ENCODE measurements at places on chromosomes 13 and 19.

DNA sequence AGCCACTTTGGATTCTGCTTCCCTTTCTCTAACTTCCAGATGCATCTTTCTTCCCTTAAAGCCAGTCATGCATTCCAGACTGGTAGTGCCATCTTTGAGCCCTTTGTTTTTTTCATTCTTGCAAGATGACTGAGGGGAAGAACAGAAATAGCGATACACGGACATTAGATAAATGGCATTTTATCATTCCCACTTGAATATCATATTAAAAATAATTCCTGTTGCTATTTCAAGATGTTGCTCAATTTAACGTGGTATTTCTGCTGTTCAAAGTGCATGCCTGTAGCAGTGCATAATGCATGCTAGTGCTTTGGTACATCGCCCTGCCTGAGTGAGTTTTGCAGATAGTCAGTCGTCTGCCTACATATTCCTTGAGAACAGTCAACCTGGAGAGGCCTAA, 140.6 kb upstream of the FRY start:
- DNase-seq: no peak

- peak; percentile 10 for DNase-seq
Observed at GRCh38 chr19:53132141-53132991, at the start of gene ZNF415. ZNF415 (minus strand) TSS chr19:53132910; CDS start chr19:53122676, 10,234 bp downstream.

DNA sequence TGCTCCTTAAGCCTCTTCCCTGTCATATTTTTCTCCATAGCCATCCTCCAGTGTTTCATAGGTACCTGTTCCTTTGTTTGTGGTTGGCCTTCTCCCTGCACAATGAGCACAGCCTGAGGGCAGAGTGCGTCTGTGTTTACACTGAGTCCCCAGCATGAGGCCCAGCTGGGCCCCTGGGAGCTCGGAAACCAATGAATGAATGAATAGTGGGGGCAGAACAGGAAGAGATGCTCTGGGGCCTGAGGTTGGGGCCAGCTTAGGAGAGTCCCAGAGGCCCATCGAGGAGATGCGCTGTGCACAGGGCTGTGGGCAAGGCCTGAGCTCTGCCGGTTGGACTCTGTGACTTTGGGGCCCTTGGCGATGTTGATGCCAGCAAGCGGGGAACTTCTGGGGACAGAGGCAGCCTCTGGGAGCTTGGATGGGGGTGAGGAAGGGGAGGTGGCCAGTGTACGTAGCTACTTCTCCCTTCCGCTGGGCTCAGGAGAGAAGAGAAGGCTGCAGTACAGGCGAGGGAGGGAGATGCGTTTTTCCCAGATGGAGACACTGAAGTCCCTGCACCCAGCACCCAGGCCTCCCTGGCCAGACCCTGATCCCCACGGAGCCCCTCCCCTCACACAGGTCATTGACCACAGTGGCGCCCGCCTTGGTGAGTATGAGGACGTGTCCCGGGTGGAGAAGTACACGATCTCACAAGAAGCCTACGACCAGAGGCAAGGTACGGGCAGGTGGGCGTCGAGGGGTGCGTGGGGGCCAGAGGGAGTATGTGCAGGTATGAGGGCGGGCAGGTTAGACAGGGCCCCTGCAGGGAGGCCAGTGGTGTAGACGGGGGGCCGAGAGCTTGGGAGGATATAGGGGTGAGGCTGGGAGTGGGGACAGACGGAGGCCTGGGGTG, 5.1 kb downstream of the TBCB start:
- DNase-seq: no peak

DNA sequence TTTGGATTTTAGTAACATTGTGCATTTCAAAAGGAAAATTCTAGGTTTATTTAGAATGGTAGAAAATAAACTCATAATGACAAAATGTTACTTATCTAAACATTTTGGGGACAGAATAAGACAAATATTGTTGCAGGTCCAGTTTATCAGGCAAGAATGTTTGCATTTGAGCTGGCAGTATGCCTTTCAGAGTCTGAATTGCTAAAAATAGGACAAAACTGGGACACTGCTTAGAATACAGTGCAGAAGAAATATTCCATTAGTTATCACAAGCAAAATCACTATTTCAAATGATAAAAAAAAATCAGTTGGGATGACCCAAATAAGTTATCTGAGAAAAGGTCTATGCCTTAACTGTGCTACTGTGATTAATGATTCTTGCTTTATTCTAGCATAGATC, 870.3 kb upstream of the MIR17HG start:
- no peak for DNase-seq

- no peak for DNase-seq
Observed at GRCh38 chr13:110206185-110206584, 100.8 kb downstream of the COL4A1 start.

DNA sequence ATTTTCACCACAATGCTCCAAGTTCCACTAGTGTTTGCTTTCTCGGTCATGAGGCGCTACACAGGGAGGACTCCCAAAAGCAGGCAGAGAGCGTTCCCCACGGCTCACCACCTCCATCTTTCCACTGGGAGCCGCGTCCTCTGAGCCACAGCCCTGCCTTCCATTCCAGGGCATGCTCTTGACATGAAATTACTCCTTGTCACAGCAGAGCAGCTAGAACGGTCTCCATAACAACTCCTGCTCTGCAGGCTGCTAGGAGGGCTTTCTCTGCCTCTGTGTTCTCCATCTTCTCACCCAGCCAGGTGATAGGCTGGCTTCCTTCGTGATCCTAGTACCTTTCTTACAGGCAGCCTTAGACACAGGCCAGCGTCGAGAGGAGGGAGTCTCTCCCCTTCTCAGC, 171.8 kb upstream of the UBL3 start:
- DNase-seq: no peak

DNA sequence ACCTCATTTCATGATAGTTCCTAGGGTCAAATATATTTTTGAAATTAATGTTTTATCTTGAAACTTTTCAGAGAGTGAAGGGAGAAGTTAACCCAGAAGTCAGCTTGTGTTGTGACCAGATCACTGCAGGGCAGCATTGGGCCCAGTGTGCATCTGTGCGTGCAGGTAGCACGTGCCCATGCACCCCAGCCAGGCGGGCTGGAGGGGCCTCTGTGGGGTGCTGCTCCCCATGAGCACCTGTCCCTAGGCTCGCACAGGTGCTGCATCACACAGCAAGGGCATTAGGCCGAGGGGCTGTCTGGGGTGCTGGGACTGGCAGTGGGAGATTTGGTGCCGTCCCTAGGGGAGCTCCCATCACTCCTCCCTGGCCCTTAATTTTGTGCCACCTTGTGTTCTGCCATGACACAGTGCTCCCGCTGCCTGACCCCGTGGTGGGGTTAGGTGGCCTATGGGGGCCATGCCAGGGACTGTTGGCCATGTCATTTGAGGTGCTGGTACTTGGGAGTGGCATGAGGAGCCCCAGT, 13.1 kb downstream of the UPF1 start:
- DNase-seq: no peak

DNA sequence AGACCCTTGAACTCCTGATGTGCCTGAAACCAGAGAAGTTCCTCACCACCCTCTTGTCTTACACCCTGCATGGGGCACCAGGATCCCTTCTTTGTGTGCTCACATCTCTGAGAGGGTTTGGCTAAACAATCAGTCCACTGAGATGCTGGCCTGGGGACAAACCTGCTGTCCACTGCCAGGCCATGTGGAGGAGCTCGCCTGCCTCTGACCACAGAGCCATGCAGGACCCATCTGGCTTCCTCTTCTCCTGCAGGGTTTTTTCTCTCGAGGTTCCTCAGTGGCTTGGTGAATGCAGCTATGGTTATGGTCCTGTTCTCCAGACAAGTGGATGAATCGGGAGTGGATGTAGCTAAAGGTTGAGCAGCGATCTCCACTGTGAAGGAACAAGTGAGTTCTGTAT, 49.1 kb upstream of the MEDAG start:
- no peak for DNase-seq

DNA sequence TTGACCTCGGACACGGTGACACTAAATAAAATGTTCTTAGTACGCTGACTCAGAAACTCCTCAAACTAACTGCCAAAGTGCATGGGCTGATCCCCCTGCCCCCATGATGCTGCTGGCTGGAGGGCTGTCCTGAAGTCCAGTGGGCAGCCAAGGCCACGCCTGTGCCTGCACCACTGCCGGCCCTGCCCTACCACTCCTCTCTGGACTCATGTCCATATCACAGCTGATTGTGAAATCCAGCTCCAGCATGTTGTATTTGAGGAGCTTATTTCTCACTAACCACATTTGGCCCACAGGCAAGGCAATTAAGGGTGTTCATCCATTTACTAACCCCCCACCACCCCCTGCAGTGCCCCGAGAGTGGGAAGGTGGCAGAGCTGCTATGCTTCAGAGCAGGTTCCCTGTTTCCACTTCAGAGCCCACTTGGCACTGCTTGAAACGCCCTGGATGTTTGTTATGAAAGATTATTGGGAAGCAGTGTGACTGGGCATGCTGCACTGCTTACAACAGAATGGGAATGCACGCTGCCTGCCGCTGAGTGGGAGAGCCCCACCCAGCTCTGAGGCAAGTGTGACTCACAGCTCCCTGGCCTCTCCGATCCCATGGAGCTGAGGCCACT, 114.0 kb downstream of the UQCRFS1 start:
- no peak for DNase-seq

DNA sequence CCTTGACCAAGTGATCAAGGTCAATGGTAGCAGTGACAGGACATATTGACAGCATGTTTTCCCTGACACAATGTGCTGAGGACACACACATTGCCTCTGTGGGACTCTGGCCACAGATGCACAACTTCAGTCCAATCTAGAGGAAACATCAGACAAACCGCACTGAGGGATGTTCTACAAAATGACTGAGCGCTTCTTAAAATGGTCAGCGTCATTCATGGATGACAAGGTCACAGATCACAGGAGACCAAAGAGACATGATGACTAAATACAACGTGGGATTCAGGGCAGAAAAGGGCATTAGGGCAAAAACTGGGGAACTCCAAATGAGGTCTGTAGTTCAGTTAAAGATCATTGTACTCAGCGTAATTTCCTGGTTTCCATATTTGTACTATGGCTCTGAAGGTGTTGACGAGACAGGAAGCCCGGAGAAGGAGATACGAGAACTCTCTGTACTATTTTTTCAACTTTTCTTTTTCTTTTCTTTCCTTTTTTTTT, 20.6 kb downstream of the PBX4 start:
- DNase-seq: no peak

DNA sequence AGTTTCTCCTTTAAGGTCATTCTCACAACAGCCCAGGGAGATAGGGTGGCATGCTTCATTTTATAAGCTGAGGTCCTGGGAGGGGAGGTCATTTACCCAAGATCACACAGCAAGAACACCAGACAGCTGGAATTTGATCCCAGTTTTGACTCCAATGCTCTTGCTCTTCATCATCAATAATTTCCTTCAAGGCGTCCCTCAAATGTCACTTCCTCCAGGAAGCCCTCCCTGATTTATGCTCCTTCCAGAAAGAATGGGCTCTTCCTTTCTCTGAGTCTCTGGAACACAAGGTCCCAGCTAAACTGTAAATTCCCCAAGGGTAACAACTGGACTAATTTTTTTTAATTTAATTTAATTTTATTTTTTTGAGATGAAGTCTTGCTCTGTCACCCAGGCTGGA, 4.7 kb upstream of the DHX34 start:
- no peak for DNase-seq

DNA sequence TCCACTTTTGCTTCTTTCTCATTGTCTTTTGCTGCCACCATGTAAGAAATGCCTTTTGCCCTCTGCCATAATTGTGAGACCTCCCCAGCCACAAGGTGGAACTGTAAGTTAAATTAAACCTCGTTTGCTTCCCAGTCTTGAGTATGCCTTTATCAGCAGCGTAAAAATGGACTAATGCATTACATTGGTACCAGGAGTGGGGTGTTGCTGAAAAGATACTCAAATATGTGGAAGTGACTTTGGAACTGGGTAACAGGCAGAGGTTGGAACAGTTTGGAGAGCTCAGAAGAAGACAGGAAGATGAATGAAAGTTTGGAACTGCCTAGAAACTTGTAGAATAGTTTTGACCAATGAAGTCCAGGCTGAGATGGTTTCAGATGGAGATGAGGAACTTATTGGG, 115.2 kb downstream of the B3GLCT start:
- DNase-seq: no peak

DNA sequence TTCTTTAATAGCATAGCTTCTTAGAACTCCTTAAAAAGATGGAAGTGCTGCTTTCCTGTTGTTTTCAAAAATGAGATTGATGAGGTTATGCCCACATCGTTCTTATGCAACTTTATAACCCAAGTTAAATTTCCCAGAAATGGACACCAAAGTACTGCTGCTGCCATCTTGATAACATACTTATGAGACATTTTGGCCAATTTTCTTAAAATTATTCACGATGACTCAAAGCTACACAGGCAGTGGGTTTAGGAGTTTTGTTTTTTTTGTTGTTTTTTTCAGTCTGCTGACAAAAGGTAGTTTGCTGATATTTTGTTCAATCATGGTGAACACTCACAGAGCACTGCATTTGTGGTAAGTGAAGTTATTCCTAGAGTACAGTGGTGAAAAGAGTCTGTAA, 54.9 kb upstream of the RFC3 start:
- no peak for DNase-seq

DNA sequence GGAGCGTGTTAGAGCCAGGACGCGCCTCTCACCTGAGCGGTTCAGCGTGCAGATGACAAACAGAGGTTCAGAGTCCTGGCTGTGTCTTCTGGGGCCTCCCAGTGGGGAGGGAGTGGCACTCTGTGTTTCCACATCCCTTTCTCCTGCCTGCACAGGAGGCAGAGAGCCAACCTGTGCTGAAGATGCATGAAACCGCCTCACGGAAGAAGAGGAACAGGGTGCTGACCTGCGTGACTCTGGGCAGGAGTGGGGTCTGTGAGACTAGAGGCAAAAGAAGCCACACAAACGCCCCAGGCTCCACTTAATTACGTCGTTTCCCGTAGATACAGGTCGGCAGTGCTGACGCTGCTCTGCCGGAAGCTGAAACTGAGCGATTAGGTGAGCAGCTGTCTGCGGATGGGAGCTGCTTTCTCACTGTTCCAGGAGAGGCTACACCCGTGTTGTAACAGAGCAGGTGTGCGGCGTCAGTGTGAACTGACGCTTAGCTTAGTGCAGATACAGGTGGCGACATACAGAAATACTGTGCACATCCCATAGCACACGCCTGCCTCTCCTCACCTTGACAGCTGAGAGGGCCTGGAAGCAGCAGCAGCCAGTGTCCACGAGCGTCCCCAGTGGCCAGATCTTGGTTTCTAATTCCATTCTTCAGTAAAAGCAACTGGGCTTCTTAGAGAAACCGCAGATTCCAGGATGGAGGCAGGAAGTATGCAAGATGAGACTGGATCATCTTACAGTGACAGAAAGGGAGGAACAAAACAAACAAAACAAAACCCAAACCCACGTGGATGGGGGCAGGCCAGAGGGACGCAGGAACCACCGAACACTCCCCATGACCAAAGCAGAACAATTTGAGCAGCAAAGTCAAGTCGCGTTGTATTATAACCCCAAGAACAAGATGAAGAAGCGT, 37.7 kb upstream of the MCF2L start:
- no peak for DNase-seq

DNA sequence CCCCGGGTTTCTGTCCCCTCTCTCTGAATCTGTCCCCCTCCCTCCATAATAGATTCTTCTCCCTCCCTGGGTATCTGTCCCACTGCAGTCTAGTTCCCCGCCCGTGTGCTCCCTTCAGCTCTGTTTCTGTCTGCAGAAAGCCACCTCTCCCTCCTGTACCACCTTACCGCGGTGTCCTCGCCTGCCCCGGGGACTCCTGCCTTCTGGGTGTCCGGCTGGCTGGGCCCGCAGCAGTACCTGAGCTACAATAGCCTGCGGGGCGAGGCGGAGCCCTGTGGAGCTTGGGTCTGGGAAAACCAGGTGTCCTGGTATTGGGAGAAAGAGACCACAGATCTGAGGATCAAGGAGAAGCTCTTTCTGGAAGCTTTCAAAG, 1.3 kb downstream of the FCGRT start:
- DNase-seq: no peak

GRCh38 chr13:26186118-26186870, 35.8 kb downstream of the RNF6 start:
- peak; percentile 76 for DNase-seq

- no peak for DNase-seq
Observed at GRCh38 chr19:18746401-18747325, 44.4 kb downstream of the COMP start.
